ENCODE measurements at places on chromosomes 7 and 10. TPM values are rescaled to one million over a fixed set of nuclear protein-coding genes. Genes with fewer than 3 reads are reported as not detected.

DNA sequence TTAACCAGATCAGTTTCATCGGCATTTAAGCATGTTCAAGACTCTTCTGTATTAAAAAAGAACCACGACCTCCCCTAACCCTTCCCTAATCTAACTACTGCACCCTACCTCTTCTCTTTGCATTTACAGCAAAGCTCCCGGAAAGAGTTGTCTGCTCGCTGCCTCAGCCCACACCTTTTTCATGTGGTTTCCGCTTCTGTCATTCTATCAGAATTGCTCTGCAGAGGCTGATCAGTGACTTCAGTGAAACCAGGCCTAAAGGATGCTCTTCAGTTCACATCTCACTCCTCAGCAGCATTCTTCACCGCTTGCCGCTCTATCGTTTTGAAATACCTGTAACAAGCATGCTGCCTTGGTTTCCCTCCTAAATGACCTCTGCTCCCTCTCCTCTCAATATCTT is 160.9 kb downstream of the SDK1 start:
- no peaks in the 10 kb centered on the region for H3K4me1 ChIP-seq
- no peaks in the 10 kb centered on the region for H3K36me3 ChIP-seq
- H3K27me3 ChIP-seq, result no peaks in the 10 kb centered on the region
- no peak overlapping the region for H3K27ac ChIP-seq
- no peak overlapping the region for H3K4me3 ChIP-seq

DNA sequence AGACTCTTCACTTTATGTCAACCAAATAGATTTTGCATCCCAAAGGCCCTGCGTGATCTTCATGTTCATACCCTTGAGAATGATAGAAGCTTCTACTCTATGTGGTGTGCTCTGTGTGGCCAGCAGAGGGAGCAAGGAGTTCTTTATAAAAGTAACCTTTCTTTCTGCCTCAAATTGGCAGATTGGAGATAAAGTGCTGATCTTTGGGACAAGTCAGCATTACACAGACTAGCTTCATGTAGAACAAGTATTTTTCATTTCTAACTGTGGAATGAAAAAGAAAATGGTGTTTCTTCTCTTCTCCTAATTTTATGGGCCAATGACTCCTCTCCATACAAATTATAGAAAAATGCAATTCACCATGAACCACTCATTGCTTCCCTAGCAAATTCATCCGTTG is 1214.1 kb downstream of the SORCS1 start:
- no peaks in the 10 kb centered on the region for H3K27me3 ChIP-seq
- no peak overlapping the region for H3K4me3 ChIP-seq
- peak; percentile 54 for DNase-seq
- no peak overlapping the region for H3K27ac ChIP-seq

GRCh38 chr7:23211589-23211988 is 29.7 kb downstream of the NUP42 start:
- H3K4me3 ChIP-seq, result no peak overlapping the region
- no peak for DNase-seq
- no peaks in the 10 kb centered on the region for H3K36me3 ChIP-seq

- H3K36me3 ChIP-seq, result no peaks in the 10 kb centered on the region
- H3K4me1 ChIP-seq, result no peaks in the 10 kb centered on the region
- H3K27me3 ChIP-seq, result no peaks in the 10 kb centered on the region
- DNase-seq, result no peak
- no peak overlapping the region for H3K27ac ChIP-seq
- H3K4me3 ChIP-seq, result no peak overlapping the region
Observed at GRCh38 chr10:85413570-85413969, 953.0 kb downstream of the GRID1 start.

GRCh38 chr10:14468023-14468441 is 137.3 kb upstream of the FRMD4A start:
- peaks cover 6% of the 10 kb centered on the region for H3K27me3 ChIP-seq
- H3K4me1 ChIP-seq, result no peaks in the 10 kb centered on the region
- no peak for DNase-seq
- H3K4me3 ChIP-seq, result no peak overlapping the region
- H3K27ac ChIP-seq, result no peak overlapping the region

GRCh38 chr10:17479015-17479615 is 24.7 kb upstream of the ST8SIA6 start:
- no peaks in the 10 kb centered on the region for H3K4me1 ChIP-seq
- no peaks in the 10 kb centered on the region for H3K36me3 ChIP-seq
- no peak overlapping the region for H3K4me3 ChIP-seq
- no peak for DNase-seq
- no peak overlapping the region for H3K27ac ChIP-seq

DNA sequence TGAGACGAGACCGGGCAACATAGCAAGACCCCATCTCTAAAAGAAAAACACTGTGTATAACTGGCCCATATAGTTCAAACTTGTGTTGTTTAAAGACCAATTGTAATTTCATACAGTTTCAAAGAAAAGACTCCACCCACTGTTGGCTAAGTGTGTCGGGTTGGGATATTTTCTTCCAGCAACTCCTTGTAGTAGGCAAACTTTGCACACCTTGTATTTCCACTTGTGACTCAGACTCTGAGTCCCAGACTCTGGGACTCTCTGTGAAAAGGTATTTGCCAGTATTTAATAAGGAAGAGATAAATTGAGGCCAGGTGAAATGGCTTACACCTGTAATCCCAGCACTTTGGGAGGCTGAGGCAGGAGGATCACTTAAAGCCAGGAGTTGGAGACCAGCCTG is 29.3 kb upstream of the RHBDD2 start:
- DNase-seq, result no peak
- no peak overlapping the region for H3K27ac ChIP-seq
- H3K36me3 ChIP-seq, result no peaks in the 10 kb centered on the region
- H3K27me3 ChIP-seq, result no peaks in the 10 kb centered on the region
- H3K4me3 ChIP-seq, result no peak overlapping the region

DNA sequence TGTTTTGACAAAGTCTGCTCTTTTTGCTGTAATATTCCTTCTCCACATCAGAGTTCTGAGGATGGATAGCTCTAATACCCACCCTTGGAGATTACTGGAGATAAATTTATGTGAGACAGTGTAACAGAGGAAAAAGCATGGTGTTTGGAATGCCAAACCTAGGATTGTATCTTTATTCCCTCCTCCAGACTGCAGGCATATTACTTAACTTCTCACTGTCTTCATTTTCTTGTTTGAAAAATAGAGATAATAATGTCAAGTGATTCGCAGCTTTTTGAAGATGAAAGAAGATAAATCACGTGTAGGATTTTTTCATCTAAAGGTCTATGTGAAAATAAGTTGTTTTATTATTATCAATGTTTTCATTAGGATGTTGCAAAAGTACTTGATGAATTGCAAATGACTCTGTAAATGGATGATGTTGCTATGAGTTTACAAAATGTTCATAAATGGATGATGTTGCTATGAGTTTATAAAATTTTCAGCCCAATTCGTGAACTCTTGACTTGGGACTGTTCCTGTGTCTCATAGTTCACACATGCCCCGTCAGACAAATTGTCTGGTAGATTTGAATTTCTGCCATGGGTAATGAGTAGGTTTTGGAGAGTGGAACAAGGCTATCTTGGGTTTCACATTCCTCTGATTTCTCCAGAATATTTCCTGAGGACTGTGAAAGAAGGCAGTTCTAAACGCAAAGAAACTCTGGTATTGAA is 113.1 kb upstream of the IGFBP3 start:
- no peaks in the 10 kb centered on the region for H3K27me3 ChIP-seq
- H3K4me3 ChIP-seq, result no peak overlapping the region
- H3K36me3 ChIP-seq, result no peaks in the 10 kb centered on the region
- no peak for DNase-seq
- H3K4me1 ChIP-seq, result no peaks in the 10 kb centered on the region
- no peak overlapping the region for H3K27ac ChIP-seq

DNA sequence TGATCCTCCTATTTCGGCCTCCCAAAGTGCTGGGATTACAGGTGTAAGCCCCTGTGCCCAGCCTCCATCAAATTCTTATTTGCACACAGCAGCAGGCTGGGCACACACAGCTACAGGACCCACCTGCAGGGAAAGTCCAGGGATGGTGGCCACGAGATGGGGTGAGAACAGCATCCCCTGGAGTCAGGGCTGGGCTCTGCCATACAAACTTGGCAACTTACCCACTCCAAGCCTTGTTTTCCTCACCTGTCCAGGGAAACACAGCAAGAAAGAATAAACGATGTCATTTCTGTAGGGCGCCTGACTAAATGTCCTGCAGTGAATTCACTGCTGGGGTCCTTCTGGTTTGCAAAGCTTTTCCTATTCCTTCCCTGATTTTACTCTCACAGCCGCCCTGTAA is 5.5 kb downstream of the MYH16 start:
- H3K36me3 ChIP-seq, result no peaks in the 10 kb centered on the region
- no peak overlapping the region for H3K4me3 ChIP-seq
- DNase-seq, result no peak
- no peaks in the 10 kb centered on the region for H3K27me3 ChIP-seq
- H3K27ac ChIP-seq, result no peak overlapping the region

DNA sequence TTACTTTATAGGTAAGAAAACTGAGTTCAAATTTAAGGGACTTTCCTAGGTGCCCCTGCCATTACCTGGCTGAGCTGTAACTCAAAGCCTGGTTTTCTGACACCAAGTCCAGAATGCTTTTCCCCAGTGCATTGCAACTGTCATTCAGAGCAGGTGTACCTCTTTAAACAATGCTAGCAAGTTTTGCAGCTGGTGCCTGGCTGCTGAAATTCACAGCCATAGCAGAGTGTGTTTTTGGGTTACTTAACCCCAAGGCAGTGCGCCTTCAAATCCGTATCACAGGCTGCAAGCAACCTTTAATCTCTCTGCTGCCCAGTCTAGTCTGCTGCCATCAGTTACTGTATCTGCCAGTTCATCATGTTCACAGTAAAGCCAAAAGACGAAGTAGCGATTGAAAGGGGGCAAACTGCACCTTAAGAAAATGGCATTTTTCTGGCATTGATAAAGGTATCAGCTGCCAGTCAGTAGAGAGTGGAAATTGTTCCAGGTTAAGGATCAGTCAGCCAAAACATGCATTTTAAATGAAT is 265.4 kb downstream of the CSTF2T start:
- H3K27ac ChIP-seq, result no peak overlapping the region
- no peaks in the 10 kb centered on the region for H3K36me3 ChIP-seq
- H3K27me3 ChIP-seq, result no peaks in the 10 kb centered on the region
- no peak overlapping the region for H3K4me3 ChIP-seq

- H3K27ac ChIP-seq, result no peak overlapping the region
- no peak for DNase-seq
- H3K4me3 ChIP-seq, result no peak overlapping the region
- no peaks in the 10 kb centered on the region for H3K27me3 ChIP-seq
Observed at GRCh38 chr7:99406557-99406956, 1.8 kb downstream of the PDAP1 start.

GRCh38 chr10:31875608-31876007 is 53.0 kb downstream of the ARHGAP12 start:
- H3K4me3 ChIP-seq, result no peak overlapping the region
- H3K27ac ChIP-seq, result no peak overlapping the region
- peaks cover 10% of the 10 kb centered on the region for H3K4me1 ChIP-seq
- no peaks in the 10 kb centered on the region for H3K27me3 ChIP-seq

IGF2BP3 gene
- 2.0 TPM for total RNA-seq

CTAGE8 gene
- 4.2 TPM for total RNA-seq

HOXA2 gene
- total RNA-seq, result 1.5 TPM

CCDC146 gene
- total RNA-seq, result 17.3 TPM

EN2 gene
- total RNA-seq, result not detected

RNLS gene
- total RNA-seq, result 9.6 TPM

PAX4 gene
- not detected for total RNA-seq
